Activated CD4-positive, alpha-beta memory T cell treated with anti-CD3 and anti-CD28 coated beads for 36 hours (primary cell): ENCODE measurements at places on chromosomes 2 and 18. TPM values are rescaled to one million over a fixed set of nuclear protein-coding genes. Genes with fewer than 3 reads are reported as not detected.

DNA sequence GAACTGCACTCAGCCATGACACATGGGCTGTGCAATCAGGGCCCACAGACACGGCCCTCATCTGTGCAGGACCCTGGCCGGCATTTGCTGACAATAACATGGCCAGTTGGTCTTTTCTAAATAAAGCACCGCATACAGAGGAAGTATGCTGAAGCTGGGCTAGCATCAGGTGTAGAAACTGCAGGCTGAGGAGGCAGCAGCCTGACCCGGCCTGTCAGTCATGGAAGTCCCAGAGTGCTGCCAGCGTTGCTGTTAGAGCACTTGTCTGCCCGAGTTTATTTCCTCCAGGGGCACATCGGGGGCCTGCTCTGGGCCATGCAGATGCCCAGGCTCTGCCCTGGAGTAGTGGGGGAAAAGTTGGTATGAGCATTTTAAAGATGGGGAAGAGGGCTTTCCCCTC lies 4.1 kb upstream of the PTPN18 start:
- no peaks in the 10 kb centered on the region for H3K27me3 ChIP-seq

GRCh38 chr2:221676566-221677172 lies 104.6 kb upstream of the EPHA4 start:
- no peak overlapping the region for H3K27ac ChIP-seq
- H3K27me3 ChIP-seq, result no peaks in the 10 kb centered on the region
- no peaks in the 10 kb centered on the region for H3K4me1 ChIP-seq
- H3K36me3 ChIP-seq, result no peaks in the 10 kb centered on the region
- no peak overlapping the region for H3K4me3 ChIP-seq
- no peak for DNase-seq

DNA sequence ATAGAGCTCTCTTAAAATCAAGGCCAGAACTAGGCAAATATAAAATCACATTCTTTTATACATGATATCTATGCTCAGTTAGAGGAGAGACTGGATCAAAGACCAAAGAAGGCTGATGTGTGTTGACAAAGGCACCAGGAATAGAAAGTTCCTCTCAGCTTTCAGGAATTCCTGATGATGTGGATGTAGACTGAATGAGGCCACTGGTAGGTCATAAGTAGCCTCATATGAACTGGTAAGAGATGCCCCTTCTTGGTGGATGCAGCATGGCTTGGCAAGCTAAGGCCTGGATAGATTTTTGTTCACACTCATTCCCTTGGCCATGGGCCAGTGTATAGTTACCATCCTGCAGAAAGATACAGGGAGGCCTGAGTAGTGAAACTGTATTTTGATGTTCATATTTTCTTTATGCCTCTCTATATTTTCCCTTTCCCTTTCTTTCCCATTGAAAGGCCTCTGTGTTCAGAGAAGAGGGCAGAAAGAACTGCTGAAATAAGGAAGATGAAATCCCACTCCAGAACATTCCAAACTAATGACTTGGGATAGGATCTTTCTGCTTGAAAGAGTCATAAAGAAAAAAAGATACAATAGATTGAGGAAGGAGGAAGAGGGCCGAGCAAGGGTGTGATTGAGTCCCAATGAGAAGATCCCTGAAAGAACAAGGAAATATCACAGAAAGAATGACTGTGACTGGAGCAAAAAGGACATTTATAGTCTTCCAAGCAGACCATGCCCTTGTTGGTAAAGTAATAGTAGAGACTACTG lies 2182.7 kb upstream of the PIK3C3 start:
- no peaks in the 10 kb centered on the region for H3K4me1 ChIP-seq
- DNase-seq, result no peak
- no peaks in the 10 kb centered on the region for H3K27me3 ChIP-seq
- no peaks in the 10 kb centered on the region for H3K36me3 ChIP-seq
- no peak overlapping the region for H3K27ac ChIP-seq

TRAK2 gene
- 26.0 TPM for total RNA-seq

- H3K27ac ChIP-seq, result no peak overlapping the region
- H3K4me1 ChIP-seq, result no peaks in the 10 kb centered on the region
- H3K36me3 ChIP-seq, result no peaks in the 10 kb centered on the region
- no peak overlapping the region for H3K4me3 ChIP-seq
- H3K27me3 ChIP-seq, result peaks cover 6% of the 10 kb centered on the region
Observed at GRCh38 chr2:60439219-60439974, 114.1 kb downstream of the BCL11A start.

SH3RF3 gene
- total RNA-seq, result 0.34 TPM
